ENCODE measurements at places on chromosomes 6 and 20.

DNA sequence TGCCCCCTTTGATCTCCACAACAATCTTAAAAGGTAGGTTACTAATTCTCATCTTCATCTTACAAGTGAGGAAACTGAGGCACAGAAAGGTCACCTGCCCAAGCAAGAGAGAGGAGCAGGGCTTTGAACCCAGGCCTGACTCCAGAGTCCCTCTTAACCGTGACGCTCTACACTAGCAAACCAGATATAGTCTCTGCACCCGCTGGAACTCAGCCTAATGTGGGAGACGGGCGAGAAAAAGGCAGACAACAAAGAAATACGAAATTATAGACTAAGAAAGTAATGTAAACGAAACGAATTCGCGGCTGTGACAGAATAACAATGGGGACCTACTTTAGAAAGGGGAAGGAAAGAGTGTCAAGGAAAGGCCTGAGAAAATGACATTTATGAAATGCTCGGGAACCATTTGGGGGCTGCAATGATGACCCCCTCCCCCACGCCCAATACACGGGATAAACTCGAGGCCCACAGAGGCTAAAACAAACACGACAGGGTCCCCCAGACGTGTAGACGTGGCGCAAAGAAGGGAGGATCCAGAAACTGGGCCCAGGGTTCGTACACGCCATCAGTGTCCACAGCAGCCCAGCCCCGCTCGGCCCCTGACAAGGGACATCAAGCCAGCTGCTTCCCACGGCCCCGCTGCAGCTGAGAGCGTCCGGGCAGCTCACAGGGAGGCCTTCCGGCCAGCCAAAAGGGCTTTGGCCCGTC is 637 bp downstream of the TRPC4AP start:
- no peak for DNase-seq

DNA sequence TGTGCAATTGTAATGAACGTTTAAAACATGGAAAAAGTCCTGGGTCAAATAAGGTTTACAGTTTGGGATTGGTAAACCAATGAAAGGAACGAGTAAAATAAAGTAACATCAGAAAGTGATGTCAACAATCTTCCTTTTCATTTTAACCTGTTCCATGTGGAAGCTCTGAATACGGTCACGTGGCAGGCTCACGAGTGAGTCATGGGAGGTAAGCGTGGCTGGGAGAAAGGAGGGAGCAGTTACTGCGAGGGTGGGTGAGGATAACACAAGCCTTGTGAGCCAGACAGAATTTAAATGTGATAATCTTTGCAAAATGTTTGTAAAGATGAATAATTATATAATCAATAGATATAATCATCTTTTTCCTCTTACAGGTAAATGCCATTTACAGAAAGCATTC is 171.3 kb upstream of the HDAC2 start:
- no peak for DNase-seq

DNA sequence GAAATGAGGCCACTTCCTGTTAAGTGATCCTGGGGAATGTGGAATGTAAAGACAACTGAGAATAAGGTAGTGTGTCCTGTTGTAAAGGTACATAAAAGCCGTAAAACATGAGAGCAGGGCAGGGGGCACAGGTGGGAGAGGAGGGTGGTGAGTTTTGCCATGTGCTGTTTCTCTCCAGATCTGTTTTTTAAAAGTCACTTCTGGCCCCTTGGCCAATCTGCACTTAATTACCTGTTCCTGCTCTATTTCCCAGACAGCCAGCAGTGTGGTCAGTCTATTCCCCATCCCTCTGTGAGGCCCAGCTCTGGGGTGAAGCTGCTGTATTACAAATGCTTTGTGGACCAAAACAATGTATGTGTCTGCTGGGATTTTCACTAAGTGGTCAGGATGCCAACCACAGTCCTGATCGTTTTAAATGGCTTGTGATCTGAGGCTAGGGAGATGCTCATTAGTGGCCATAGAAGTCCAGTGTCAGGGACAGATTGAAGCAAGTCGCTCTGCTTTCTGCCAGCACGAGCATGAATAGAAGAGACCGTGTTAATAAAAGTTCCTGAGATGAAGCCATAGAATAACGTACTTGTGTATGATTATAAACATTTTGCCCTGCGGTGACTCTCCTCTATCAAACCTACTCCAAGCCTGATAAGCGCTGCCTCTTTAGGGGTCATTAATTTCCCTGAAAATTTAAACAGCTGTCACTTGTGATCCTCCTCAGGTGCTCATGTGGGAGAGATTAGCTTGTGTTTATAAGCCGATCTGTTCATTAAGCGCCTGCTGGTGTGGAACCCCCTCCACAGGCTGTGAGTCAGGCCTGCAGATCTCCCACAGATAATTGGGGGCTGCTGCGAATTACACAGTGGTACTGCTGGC is 111.8 kb upstream of the CENPW start:
- DNase-seq, result no peak

DNA sequence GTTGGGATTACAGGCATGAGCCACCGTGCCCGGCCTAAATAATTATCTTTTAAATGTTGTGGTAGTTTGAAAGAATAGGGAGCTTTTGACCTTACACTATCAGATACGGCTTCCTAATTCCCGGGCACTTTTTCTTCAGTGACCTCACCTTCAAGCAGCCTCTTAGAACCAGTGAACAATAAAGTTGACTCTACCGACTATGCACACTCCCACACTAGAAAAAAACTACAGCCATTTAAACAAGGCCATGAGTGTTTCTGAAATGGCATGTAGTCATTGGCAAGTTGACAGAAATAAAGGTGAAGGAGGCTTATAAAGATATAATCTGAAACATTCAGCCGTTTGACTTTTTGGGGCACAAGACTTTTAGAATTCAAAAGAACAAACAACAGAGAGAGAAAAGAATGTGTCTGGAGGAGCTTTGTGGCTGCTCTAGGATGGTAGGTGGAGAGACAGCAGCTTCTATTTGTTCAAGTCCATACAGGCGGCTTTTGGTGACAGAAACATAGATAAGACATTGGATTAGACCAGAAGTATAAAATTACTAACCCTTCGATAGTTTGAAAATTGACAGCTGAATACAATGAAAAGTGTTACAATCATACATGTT is 75.2 kb downstream of the GJA1 start:
- DNase-seq, result no peak

GRCh38 chr6:166411721-166412151 is 29.0 kb upstream of the MPC1 start:
- DNase-seq, result no peak

- DNase-seq, result no peak
These were observed 280.0 kb upstream of the TBX18 start for GRCh38 chr6:85044361-85044760.

DNA sequence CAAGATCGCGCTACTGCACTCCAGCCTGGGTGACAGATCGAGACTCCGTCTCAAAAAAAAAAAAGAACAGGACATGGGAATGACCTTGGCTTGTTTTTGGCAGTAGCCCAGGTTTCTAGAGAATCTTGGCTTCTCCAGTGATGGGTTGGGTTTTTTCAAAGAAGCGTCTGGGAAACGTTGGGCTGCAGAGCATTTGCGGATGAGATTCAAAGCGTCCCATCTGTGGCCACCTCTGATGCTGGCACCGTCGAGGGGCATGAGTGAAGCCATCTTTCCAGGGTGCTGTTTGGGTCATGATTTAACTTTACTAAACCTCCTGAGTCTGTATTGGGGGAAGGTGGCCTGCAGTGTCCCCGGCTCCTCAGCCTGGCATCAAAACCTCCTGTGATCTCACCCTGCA is 43.2 kb upstream of the SRF start:
- DNase-seq, result no peak

- no peak for DNase-seq
These were observed 19.1 kb upstream of the MYLIP start for GRCh38 chr6:16109659-16110305.

DNA sequence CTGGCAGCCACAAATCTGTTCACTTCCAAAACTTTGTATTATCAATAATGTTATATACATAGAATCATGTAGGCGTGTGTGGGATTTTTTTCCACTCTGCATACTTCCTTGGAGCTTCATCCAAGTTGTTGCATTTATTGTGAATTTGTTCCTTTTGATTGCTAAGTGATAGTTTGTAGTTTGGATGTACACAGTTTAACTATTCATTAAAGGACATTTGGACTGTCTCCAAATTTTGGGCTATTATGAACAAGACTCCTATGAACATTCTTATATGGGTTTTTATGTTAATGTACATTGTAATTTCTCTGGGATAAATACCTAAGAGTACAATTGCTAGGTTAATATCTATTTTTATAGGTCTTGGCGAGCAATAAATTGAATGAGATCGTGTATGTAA is 36.2 kb upstream of the GCNT2 start:
- no peak for DNase-seq

GRCh38 chr6:10175362-10175761 is 239.5 kb downstream of the TFAP2A start:
- no peak for DNase-seq

DNA sequence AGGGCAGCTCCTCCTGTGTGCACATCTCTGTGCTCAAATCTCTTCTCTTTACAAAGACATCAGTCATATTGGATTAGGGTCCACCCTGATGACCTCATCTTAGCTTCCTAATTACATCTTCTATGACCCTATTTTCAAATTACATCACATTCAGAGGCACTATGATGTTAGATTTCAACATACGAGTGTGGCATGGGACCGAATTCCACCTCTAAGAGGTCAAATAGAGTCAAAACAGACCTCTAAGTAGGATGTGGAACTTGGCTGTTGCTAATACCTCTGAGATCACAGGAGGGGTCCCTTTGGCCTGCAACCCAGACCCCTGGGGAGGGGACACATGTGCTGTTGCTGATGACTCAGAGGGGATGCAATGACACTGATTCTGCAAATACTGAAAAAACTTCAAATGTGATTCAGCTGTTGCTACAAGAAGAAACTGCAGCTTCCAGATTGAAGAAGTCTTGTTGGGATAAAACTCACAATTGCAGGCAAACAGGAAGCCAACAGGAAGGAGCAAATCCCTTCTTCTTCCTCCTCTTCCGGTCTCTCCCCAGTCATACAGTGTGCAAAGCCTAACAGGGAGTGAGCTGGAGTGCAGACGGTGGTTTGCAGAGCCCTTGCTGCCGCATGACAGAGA is 216.2 kb downstream of the MYLK4 start:
- DNase-seq, result no peak

GRCh38 chr6:38804358-38804757 is 89.2 kb downstream of the DNAH8 start:
- no peak for DNase-seq

DNA sequence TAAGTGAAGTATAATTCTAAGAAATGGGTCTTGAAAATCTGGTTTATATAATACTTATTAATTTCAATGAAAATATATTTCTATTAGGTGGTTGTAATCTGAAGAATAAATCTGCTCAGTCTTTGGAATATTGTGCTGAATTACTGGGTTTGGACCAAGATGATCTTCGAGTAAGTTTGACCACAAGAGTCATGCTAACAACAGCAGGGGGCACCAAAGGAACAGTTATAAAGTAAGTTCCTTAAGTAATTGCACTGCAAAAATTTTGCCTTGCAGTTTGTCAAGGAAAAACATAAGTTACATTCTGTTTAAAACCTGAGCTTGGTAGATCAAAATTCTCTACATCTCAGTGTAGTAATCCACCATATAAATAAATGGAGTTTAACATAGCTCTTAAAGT is 106.0 kb downstream of the MYO6 start:
- DNase-seq, result no peak

Data from GM04503 (cell line).